Spleen (tissue), 13 donors: ENCODE measurements at places on chromosomes 12 and 14. TPM values are rescaled to one million over a fixed set of nuclear protein-coding genes. Genes with fewer than 3 reads are reported as not detected.

Gene LBHD2
- total RNA-seq = not detected

Gene FGD4
- total RNA-seq = 28.1 TPM

Gene PRR4
- total RNA-seq = 12.0 TPM

Gene CFAP54
- total RNA-seq = 1.6 TPM

Gene RPS6KL1
- total RNA-seq = 6.7 TPM

Gene PLEKHH1
- 3.2 TPM for total RNA-seq

Gene ADGRD1
- 6.9 TPM for total RNA-seq

- DNase-seq = no peak
These were observed 7.5 kb downstream of the RNF212B start for GRCh38 chr14:23245282-23245681.

GRCh38 chr14:104220215-104221070 lies 82.1 kb downstream of the KIF26A start:
- peak; percentile 64 for DNase-seq

DNA sequence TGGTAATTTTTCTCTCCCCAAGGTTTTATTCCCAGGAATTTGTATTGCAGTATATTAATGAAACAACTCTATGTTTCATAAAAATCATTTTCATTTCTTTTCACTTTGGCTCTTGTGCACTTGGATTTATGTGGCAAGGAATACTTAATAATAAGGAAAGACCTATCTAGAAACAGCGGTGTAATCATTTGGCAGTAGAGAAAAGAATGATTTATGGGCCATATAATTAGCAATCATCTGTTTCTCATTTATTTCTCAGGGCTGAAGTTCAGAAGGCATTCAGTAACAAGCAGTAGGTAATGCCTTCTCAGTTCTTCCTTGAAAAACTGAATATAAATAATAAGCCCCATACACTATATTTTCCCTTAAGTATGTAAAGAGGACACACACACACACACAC lies 172.6 kb downstream of the ANO4 start:
- no peak for DNase-seq

GRCh38 chr12:75196865-75197264 lies 12.8 kb downstream of the KCNC2 start:
- no peak for DNase-seq

GRCh38 chr14:37862263-37862662 lies 266.8 kb downstream of the TTC6 start:
- DNase-seq = no peak

DNA sequence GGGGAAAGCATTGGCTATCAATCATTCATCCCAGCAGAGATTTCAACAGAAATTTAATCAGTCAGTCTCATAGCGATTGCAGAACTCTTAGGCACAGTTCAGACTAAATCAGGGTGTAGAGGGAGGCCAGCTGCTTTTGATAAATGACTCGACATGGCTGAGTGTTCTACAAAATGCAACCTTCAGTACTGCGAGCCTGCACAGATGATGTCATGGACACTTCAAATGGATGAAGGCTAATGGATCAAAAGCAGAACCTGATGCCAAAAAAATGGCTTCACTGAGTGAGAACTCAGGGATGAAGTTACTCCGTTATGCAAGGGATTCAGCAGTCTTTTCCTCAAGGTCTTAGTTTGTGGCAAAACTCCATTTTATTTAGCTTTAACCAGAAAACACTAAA lies 167.3 kb downstream of the DACT1 start:
- DNase-seq = no peak

DNA sequence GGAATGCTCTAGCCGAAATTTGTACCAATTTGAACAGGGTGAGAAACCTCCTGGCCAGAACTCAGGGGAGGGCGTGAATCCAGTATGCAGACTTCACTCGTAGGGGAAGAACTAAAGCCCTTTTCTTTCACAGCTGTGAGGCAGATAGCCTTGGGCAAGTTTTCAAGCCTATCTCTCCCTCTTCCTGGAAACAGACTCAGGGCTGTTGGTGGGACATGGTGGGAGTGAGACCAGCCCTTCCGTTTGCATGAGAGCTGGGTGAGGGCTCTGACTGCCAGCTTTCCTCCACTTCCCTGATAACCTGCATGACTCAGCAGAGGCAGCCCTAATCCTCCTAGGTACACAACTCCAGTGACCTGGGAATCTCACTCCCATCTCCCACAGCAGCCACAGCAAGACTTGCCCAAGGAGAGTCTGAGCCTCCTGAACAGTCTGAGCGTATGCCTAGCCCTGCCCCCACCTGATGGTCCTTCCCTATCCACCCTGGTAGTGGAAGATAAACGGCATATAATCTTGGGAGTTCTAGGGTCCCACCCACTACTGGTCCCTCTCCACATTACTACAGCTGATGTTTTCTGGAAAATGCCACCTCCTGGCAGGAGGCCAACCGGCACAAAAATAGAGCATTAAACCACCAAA lies 170.1 kb upstream of the AMIGO2 start:
- no peak for DNase-seq

DNA sequence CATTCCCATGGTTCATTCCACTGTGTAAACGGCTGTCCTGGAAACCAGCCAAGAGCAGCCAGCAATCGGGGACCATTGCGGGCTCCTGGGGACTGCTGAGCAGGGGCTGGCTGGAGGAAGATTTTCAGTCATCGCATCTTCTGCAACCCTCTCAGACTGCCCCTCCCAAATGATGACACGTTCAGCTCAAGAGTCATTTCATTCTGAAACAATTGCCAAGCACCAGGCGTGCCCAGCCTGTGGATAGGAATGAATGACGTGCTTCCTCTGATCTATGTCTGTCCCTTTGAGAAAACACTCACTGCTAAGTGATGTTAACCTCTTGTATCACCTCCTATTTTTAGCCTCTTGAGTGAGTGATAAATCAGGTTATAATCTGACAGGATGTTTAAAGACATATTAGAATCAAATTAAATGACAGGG lies 62.0 kb downstream of the NDUFA12 start:
- DNase-seq = no peak

DNA sequence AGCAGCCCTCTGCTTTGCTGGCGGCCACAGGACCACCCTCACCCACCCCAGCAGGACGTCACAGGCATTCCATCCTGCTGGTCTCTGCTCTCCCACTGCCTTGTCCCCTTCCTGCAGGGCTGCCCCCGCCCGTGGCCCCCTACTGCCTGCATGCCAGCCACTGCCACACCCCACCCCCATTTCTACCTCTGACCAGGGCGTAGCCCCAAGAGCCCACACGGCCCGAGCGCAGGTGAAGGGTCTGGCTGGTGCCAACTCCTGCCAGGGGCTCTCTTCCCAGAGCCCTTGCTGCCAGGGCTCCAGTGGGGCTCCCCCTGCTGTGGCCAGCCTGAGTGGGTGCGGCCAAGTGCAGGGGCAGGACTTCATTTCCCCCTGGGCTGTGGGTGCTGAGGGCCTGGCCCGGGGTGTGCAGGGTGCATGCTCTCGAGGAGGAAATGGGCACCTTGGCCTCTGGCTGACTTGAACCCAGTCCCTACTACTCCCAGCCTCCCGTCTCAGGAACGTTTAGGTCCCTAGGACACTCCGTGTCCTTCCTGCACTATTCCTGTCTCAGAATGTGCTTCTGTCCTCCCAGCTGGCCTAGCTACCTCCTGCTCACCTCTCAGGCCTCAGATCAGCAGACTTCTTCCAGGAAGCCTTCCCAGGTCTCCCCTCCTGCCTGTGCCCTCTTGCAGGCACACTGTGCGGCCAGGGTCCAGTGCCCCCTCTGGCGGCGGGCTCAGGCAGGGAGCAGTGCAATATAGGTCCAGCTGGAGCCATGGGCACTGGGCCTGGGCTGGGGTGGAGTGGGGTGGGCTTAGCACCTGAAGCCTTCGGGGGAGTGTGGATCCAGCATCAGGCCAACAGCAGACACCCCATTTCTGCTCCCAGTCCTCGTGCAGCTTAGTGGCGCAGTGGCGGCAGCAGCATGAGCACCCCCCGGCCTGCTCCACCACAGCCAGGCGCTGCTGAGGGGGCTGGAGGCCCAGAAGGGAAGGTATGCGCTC lies 1.4 kb downstream of the LBHD2 start:
- DNase-seq = peak; percentile 65

- DNase-seq = no peak
These were observed 23.1 kb upstream of the NKX2-8 start for GRCh38 chr14:36605506-36605857.

GRCh38 chr12:124611559-124612409 lies 44.4 kb upstream of the NCOR2 start:
- DNase-seq = peak; percentile 70

GRCh38 chr12:111450676-111451075 lies 45.0 kb downstream of the SH2B3 start:
- no peak for DNase-seq

- no peak for DNase-seq
These were observed 58.9 kb upstream of the PLEKHG3 start for GRCh38 chr14:64645220-64645892.

DNA sequence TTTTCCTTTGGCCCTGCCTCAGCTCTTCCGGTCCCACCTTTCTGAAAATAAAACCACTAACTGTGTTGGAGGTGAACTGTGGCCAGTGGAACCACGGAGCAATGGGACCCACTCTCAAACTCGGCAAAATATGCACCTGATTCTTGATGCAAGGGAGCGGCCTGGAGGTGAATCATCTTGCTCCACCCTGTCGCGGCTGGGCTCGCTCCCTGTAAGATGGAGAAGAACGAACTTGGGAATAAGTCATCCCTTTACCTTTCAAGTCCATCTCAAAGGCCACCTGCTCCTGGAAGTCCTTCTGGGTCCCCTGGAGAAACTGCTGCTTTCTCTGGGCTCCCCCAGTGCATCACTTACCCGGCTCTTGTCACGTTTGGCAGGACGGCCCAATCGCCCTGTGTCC lies 309.9 kb downstream of the BCL11B start:
- DNase-seq = no peak

DNA sequence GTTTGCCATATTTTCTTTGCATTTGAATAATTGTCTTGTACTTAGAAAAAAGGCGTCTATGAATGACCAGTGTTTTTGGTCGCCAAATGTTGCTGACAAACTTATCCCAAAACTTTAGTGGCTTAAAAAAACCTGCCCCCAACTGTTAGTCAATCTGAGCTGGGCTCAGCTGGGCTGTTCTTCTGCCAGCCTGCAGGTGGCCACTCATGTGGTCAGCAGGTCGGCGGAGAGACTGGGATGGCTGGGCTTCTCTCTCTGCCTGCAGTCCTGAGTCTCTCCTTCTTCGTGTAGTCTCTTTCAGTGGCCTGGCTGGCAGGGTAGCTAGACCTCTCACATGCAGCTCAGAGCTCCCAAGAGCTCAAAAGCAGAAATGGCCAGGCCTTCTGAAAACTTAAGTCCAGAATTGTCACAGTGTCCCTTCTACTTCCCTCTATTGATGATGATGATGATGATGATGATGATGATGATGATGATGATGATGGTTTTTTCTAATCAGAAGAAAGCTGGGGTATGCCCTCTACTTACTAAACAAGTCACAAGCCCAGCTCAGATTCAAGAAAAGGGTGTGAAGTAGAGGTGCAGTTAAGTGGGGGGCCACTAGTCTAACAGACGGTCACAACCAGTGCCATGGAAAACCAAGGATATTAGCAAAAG lies 87.9 kb downstream of the PTPN11 start:
- no peak for DNase-seq

- no peak for DNase-seq
These were observed 183.4 kb upstream of the PPFIA2 start for GRCh38 chr12:81942594-81942993.

DNA sequence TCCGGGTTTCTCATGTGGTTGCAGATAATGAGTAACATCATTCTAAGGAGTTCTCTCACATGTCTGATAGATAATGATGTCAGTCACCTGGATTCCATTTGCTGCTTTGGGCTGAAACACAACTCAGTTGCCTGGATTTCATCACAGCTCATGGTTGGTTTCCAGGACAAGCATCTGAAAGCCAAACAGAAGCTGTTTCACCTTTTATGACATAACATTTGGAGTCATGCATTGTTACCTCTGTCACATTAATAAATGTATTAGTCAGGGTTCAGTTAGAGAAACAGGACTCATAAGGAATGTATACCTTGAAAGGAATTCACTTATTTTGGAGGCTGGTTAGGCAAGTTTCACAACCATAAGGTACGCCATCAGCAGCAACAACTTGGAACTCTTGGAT lies 251.9 kb upstream of the ATXN7L3B start:
- no peak for DNase-seq

- no peak for DNase-seq
These were observed 9.1 kb downstream of the SLC38A1 start for GRCh38 chr12:46259713-46260112.

DNA sequence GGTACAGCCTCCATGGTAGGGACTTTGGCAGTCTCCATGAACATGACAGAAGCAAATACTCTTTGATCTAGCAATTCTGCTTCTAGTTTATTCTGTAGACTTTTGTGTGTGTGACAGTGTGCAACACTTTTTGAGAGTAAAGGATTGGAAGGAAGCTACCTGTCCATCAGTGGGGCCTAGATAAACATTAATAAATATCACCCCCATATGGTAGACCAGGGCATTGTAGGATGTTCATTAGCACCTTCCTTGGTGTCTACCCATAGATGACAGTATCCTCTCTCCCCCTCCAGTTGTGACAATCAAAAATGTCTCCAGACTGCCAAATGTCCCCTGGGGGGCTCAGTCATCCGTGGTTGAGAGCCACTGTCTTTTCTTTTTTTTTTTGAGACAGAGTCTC lies 10.8 kb downstream of the SNRNP35 start:
- DNase-seq = no peak

DNA sequence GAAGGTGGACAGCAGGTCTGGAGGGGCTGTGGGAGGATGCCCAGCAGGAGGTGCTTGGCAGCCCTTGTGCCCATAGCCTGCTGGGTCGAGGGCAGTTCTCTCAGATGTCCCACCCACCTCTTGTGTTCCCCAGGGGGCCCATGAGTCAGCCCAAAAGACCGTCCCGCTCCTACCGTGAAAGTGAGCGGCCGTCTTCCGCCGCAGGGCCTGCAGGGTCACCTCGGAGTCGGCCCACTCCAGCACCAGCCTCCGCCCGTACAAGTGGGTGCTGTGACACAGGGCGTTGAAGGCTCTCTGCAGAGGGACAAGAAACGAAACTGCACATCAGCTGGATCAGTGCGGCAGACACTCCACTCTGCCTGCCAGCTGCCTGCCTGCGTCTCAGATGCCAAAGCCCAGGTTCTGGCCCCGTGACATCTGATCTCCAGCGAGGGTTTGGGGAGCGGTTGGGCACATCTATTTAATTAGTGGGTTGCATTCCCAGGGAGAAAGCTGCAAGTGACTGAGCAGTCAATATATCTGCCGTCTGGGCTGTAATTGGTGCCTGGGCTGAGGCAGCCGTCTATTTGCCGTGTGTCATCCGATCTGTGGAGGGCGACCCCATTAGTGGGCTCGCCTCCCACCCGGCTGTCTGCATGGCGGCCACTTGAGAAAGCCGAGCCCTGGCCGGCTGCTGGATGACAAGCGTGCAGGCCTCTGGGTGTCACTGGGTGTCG lies 121.5 kb downstream of the RBM19 start:
- DNase-seq = no peak
